Naive thymus-derived CD4-positive, alpha-beta T cell (primary cell): ENCODE measurements at places on chromosomes 7 and 10. TPM values are rescaled to one million over a fixed set of nuclear protein-coding genes. Genes with fewer than 3 reads are reported as not detected.

The HKDC1 gene
- polyA plus RNA-seq = 2.8 TPM

- DNase-seq = no peak
Measured at GRCh38 chr7:120799147-120799546, 58.8 kb downstream of the TSPAN12 start.

- no peak for DNase-seq
Measured at GRCh38 chr7:156168434-156168833, 356.2 kb upstream of the SHH start.

DNA sequence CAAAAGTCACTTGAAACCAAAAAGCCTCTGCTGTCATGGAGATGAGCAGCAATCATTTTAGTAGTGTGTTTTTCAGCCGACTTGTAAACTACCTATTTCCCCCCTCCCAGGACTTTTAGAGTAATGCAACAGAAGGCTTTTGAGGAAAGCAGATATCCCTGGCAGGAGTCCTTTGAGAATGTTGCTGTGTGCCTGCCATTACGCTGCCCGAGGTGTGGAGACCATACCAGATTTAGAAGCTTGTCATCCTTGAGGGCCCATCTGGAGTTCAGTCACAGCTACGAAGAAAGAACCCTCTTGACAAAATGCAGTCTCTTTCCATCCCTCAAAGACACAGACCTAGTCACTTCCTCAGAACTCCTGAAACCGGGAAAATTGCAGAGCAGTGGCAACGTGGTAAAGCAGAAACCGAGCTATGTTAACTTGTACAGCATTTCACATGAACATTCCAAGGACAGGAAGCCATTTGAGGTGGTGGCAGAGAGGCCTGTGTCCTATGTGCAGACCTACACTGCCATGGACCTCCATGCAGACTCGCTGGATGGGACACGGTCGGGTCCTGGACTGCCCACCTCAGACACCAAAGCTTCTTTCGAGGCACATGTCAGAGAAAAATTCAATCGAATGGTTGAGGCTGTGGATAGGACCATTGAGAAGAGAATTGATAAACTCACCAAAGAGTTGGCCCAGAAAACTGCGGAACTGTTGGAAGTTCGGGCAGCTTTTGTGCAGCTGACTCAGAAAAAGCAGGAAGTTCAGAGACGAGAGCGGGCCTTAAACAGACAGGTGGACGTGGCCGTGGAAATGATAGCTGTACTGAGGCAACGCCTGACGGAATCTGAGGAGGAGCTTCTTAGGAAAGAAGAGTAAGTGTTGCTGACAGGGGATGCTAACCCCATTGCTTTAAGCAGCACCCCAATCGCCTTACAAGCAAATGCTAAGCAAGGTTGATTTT lies 2.2 kb downstream of the ZNF365 start:
- no peak for DNase-seq

GRCh38 chr10:114250716-114251115 lies 11.7 kb downstream of the VWA2 start:
- no peak for DNase-seq

- DNase-seq = no peak
Measured at GRCh38 chr10:88342733-88343310, 240.3 kb downstream of the RNLS start.

DNA sequence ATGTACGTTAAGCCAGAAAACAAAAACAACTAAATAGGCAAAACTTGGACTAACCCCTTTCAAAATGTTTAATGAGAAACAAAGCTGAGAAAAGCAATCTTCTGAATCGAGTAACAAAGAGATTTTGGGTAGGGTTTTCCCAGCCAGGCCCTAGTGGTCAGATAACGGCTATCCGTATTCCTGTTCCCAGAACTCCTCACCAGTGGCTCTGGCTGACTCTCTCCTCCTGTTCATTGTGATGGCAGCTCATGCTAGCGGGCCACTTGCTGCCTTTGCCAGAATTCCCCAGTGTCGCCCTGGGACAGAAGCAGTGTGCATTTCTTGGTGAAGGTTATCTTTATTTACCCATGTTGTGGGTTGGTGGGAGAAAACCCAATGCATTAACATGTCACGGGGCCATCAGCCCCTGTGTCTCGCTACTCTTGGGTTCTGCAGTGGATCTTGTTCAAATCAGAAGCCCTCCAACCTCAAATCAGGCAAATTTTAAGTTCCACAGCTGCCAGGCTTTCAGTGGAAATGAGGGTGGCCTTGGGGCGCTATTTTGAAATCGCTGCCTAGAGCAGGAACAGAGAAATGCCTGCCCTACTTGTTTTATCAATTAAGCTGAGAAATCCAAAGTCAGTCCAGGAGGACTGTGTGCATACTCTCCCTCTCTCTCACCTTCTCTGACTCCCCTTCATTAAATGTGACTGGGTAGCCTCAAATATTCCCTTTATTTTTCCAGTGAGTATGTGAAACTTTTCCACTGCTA lies 164.5 kb upstream of the NPVF start:
- no peak for DNase-seq

The NUPR2 gene
- polyA plus RNA-seq = 1.4 TPM

- no peak for DNase-seq
Measured at GRCh38 chr7:119903085-119903484, 369.9 kb upstream of the KCND2 start.

- no peak for DNase-seq
Measured at GRCh38 chr7:148472406-148472805, 118.2 kb upstream of the C7orf33 start.

The DGKB gene
- not detected for polyA plus RNA-seq

GRCh38 chr7:31056775-31057346 lies 4.8 kb downstream of the ADCYAP1R1 start:
- no peak for DNase-seq

DNA sequence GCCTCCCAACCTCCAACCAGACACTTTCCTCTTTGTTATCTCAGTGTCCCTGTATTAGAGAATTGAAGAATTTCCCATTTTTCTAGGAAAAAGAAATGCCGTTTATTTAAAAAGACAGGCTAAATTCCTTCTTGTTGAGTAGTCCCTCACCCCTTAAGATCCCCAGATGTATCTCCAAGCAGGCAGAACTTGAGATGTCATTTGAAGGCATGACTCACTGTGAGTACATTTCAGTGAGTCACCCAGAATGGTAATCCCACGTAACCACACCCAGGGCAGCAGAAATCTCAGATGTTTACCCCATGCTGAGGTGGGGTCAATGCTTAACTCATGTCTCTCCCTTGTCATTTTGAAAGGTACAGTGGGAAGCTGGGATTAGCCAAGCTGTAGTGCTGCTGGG lies 4.4 kb downstream of the ZNF655 start:
- DNase-seq = no peak

- no peak for DNase-seq
Measured at GRCh38 chr7:117582219-117582704, 102.4 kb downstream of the CFTR start.

GRCh38 chr10:47317251-47317650 lies 5.0 kb upstream of the GDF2 start:
- DNase-seq = no peak
